ENCODE measurements at places on chromosomes 13 and 19.

GRCh38 chr13:51240958-51241357, 18.8 kb downstream of the FAM124A start:
- no peak for DNase-seq

GRCh38 chr19:6212403-6213265, 67.1 kb downstream of the MLLT1 start:
- DNase-seq, result no peak

- DNase-seq, result no peak
Observed at GRCh38 chr19:46928951-46929350, 68.2 kb downstream of the ARHGAP35 start.

DNA sequence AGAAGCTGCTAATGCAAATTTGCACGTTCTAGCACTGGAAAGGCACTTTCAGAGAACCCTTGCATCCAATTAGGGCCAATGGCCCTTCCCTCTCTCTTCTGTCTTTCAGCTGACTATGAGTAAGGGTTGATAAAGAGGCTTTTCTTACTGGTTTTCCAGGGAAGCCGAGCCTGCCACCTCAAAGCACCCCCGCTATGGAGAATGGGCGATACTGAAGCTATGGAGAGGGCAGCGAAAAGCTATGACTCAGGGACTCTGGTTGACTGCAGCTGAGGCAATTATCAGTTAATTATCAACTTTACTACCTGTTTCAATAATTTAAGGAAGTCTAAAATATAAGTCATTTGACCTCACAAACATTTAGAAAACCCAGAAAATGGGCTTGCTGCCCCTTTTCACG, 115.8 kb downstream of the TRPC4 start:
- no peak for DNase-seq

DNA sequence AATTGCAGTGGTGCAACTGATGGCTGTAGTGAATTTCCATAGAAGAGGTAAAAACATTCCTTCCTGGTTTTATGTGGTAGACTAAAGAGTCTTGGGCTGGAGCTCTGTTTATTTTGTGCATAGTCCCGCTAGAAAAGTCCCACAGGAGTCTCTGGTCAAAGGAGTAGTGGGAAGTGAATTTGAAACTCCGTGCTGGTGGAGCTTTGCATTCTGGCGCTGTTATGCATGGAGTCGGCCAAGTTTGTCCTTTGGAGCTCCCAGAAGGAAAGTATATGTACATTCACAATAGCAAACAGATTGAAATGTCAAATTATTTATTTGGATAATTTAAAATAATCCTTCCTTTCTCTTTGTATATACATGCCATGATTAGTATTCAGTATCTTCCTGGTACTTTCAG, 296.5 kb downstream of the LMO7 start:
- peak; percentile 56 for DNase-seq

DNA sequence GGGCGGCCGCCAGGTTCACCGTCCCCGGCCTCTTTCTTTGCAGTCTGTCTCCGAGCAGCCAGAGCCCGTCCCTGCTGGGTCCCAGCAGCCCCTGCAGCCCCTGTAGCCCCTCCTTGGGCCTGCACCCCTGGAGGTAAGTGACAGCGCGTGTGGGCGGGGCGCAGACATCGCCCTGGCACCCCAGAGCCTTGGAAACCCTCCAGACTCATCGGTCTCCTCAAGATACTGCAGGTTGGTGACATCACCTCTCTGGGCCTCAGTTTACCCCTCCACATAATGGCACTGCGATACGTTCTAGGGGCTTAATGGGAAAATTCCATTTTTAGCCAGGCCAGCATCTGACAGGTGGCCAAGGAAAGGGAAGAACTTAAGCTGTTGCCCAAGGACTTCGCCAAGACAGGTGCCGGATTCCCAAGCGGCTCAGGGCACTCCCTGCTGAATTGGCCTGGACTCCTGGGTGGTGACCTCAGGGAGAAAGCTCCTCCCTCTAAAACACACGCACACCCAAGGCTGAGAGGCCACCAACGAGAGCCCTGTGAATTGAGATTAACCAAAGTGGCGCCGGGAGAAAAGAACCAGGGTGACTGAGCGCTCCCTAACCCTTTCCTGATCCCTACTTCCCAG, 13.1 kb downstream of the MAST3 start:
- peak; percentile 37 for DNase-seq

GRCh38 chr19:50820086-50820485, 3.5 kb downstream of the KLK1 start:
- no peak for DNase-seq

- DNase-seq, result no peak
Observed at GRCh38 chr19:11451327-11451870, 16.0 kb downstream of the PRKCSH start.

GRCh38 chr19:7699003-7699402, 2.9 kb downstream of the FCER2 start:
- DNase-seq, result no peak

GRCh38 chr19:41540041-41540695, 35.8 kb upstream of the CEACAM21 start:
- DNase-seq, result no peak

GRCh38 chr13:105410602-105411001, 1124.9 kb downstream of the EFNB2 start:
- peak; percentile 67 for DNase-seq

GRCh38 chr13:43698009-43698408, 88.8 kb downstream of the ENOX1 start:
- no peak for DNase-seq

DNA sequence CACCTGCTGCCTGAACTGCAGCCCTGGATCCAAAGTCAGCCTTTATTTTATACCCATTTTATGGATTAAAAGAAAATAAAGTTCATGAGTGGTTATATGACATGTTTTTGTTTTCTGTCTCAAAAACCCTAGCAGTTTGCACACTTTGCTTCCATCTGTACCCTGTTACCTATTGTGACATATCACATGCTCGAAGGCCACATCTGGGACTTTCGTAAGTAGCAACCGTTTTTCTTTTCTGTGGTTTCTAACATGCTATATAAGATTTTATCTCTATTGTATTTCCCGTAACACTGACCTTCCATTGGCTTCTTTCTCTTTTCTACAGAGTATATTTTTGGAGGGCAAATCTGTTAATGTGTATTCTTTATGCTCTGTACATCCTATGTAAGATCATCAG, 1007.2 kb downstream of the PCDH9 start:
- DNase-seq, result no peak

DNA sequence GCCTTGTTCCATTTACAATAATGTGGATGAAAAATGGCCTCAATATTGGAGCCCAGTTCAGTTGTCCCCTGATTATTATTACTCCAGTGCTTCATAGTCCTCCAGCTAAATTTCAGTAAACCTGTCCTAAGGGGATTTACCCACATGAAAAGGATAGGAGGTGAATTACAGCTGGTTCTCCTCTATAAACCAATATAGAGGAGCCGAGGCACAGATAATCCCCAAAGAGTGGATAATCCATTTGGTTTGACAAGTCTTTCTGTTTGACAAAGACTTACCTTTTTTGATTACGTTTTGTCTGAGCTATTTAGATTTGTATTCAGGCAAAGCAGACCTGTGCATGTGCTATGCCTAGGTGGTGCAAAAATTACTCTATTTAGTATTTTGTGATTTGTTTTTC, 2.7 kb downstream of the CNMD start:
- no peak for DNase-seq

DNA sequence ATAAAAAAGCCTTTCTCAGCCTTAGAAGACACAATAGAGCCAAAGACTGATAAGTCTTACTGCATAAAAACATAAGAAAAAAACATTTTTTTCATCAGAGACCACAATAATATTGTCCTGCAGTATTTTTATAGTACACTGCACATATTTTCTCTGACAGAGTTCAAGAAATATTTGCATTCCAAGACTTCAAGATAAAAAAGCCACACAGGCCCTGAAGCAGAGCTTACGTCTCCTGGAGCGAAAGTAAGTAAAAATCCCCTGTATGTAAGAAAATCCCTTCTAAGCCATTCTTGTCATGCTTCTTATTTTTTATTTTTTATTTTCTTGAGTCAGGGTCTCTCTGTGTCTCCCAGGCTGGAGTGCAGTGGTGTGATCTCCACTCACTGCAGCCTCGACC, 755.9 kb downstream of the LIG4 start:
- DNase-seq, result no peak

DNA sequence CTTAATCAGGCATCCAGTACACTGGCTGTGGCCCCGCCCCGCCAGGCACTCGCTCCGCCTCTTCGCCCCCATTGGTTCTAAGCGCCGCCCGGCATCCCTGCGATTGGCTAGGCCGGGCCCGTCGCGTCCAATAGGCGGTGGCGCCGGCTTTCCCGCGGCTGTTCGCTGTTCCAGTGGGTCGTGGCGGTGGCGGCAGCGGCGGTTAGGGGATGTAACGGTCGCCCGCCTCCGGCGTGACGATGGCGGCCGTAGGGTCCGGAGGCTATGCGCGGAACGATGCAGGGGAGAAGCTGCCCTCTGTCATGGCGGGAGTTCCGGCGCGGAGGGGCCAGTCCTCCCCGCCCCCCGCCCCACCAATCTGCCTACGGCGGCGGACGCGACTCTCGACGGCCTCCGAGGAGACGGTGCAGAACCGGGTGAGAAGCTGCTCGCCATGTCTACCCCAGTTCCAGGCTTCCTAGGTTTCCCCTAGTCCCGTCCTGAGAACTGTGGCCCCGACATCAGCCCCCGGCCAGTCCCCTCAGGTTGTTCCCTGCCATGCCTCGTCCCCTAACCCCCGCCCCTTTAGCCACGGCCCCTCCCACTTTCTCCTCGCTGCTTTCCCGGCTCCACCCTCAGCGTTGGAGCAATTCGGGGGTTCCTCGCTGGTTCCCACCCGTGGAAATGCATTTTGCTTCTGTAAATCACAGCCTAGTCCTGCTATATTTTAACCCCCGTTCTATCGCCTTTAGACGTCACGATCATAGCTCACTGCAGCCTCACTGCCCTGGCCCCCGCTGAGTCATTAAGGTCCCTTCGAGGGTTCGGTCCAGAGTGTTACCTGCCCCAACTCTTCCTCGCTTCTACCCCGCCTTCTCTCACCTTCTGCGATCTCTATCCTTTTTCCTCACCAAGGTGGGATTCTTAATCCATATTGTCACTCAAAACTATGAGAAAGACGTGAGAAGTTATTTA, at the start of gene WDR62:
Gene WDR62, plus strand, starts transcription at position 165 of the 954 bp plus-strand sequence. Its CDS starts 75 bp downstream, at position 240.
- peak; percentile 97 for DNase-seq

DNA sequence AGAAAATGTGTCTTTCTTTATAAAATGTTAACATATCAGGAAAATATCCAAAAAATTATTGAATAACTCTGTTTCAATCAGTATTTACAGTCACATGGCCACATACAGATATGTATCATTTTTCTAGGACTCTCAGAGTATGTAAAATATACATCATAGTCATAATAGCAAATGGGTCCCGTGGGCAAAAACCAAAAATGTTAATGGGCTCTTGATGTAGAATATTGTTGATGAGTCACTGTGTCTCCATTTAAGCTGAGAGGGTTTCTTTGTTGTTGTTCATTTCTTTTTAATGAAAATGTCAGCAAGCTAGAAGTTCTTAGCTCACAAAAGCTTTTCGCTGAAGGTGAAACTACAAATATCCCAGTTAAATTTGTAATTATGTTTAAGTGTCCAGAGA, 1713.1 kb upstream of the PCDH20 start:
- no peak for DNase-seq

DNA sequence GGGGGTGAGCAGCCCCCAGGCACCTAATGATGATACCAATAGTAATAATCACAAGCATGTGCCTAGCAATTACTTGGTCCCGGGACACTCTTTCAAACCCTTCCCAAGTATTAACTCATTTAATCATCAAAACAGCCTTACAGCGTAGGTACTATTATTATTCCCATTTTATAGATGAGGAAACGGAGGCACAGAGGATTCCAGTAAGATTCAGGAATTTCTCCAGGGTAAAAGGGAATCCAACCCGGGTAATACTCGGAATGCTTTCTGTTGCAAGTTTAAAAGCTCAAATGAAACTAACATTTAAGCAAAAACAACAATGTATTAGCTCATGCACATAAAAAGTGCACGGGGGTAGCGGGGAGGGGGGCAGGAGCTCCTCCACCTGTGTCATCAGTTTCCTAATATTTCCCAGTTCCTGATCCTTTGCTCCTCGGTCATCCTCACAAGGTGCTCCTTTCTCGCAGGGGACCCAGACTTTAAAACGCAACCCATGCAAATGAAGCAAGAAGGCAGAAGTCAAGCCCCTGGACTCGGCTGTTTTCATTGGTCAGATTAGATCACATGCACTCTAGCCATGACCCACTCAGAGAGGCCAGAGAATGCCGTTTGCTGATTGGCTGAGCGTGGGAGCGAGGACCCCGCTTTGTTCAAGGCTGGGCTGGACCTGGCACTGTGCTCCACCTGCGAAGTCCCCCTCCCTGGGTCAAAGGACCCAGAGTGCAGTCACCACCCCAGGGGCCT, 38.3 kb upstream of the C19orf12 start:
- DNase-seq, result no peak

DNA sequence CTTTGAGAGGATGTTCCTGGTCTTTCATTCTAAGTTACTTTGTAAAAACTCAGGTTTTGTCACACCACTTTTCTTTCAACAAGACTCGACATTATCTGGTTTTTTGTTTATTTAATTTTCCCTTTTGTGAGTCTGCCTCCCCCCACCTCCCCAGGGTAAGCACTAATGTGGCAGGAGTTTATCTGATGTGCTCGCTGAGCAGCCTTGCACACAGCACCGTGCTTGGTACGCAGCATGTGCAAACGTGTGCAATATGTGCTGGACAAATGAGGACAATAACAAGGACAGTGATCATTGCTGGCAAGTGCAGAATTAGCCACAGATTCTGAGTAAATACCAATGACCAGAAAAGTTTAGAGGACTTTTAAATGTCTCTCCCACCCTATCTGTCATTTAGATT, 391.4 kb downstream of the IRS2 start:
- no peak for DNase-seq

GRCh38 chr19:55261671-55262126, 2.9 kb upstream of the PPP6R1 start:
- no peak for DNase-seq

- DNase-seq, result no peak
Observed at GRCh38 chr19:7730286-7731217, 1.4 kb downstream of the CLEC4G start.

- DNase-seq, result no peak
Observed at GRCh38 chr13:39900106-39900750, 244.8 kb downstream of the COG6 start.

DNA sequence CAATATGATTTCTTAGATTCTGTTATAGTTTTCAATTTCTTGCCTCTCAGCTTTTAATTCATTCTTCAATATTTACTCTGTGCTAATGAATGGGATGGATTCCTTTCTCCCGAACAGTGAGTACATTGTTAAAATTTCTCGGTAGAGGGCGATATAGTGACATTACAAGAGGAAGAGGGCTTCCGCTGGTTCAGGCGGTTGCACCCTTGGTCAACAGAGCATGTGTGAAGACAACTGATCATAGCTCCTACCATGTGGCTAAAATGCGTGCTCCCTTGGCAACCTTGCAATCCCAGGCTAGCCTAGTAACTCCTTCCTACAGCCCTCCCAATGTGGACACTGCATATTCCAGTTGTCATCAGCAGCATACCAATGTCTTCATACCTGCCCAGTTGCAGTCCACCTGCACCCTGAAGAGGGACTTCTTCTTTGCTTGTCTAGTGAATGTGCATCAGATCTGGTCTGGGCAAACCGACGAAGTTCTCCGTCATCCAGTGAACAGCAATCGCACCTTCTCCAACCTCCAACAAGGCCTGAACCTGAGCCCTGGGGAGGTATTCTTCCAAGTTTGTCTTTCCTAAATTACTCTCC, 653.0 kb upstream of the GPC6 start:
- peak; percentile 30 for DNase-seq

Measured in tongue (tissue), 3 donors.